ENCODE measurements at places on chromosomes 16 and 17. TPM values are rescaled to one million over a fixed set of nuclear protein-coding genes. Genes with fewer than 3 reads are reported as not detected.

DNA sequence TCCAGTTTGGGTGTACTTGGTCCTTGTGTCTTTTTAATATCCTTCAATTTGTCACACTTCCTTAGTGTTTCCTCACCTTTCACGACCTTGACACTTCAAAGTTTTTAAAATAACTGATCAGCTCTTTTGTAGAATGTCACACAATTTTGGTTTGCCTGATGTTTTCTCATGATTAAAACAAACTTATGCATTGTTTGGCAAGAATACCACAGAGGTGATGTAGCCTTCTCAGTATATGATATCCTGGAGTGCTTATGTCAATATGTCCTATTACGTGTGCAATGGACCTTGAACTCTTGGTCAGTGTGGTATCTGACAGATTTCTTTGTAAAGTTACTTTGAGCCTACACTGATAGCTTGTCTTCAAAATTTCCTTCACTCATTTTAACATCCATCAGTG, 297.4 kb downstream of the CNTNAP4 start:
- peak; percentile 89 for DNase-seq

GRCh38 chr16:31357324-31358109, 2.5 kb downstream of the ITGAX start:
- no peak for DNase-seq

DNA sequence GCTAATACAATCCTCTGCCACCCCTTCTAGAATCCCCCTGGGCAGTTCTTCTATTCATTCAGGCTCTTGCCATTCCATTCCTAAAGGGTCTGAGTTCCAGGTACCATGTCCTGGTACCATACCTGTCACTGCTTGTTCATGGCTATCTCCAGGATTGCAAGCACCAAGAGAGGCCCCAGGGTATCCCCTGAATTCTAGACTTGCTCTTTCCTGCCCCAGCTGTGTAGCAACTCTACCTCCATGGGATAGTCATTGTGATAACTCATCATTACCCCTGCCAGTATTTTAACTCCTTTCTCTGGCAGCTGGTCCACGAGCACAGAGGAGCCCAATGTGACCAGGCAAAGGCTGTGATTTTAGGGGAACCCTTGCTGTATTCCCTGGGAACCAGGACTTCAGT, 143.7 kb upstream of the CDH5 start:
- no peak for DNase-seq

INCA1 gene
- 4.6 TPM for polyA plus RNA-seq
